ENCODE measurements at places on chromosomes 11 and 22.

GRCh38 chr22:49372111-49372529 lies 455.6 kb downstream of the BRD1 start:
- DNase-seq: no peak

- no peak for DNase-seq
Observed at GRCh38 chr11:121476379-121477032, 23.7 kb upstream of the SORL1-AS1 start.

GRCh38 chr22:22565981-22566380 lies 6.9 kb upstream of the PRAME start:
- DNase-seq: no peak

DNA sequence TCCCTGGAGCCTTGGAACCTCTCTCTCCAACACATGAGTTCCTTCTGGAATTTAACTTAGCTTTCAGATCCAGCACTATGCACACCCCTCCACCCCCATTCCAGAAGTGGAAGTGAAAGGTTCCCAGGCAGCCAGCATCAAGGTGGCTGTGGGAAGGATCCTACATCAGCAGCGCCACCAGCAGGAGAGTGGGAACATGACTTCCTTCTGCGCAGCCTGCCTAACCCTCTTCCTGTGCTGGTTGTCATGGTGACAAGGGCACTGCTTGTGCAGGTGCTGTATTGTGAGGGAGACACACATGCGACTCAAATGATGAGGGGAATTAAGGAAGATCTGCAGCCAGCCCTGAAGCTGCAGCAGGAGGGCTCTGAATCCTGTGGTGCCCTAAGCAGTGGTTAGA lies 904.5 kb upstream of the API5 start:
- DNase-seq: no peak

- no peak for DNase-seq
Observed at GRCh38 chr11:72295471-72295870, 51.5 kb upstream of the PHOX2A start.

DNA sequence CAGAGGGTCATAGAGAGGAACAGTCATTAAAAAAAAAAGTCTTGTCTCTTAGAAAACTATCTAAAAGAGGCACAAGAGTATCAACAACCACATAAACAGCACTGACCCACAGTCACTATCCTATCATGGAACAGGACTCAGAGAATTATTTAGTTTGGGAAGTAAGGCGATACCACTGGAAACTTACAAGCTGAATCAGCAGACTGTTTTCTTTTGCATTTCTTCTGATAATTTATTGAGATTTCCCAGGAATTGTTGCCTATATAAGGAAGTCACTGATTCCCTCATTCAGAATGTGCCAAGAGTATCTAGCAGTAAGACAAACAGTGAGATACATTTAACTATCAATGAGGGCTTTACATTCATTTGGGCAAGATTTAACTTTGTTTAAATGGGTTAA lies 304.1 kb downstream of the GUCY1A2 start:
- no peak for DNase-seq

Measured in stimulated activated CD4-positive, alpha-beta T cell treated with anti-CD3 and anti-CD28 coated beads, Interleukin-12 subunit alpha, Interleukin-12 subunit beta, amount 100 ng/mL, for 48 hours (primary cell).